ENCODE measurements at places on chromosomes 12 and 14. TPM values are rescaled to one million over a fixed set of nuclear protein-coding genes. Genes with fewer than 3 reads are reported as not detected.
A peak's percentile ranks its signal among the peaks of the same experiment; 100 is the strongest.

Gene EPYC
- 0.05 TPM for polyA plus RNA-seq

Gene PTPN6
- polyA plus RNA-seq: 0.06 TPM

Gene MANSC4
- polyA plus RNA-seq: not detected

Gene AQP2
- polyA plus RNA-seq: not detected

Gene RDH16
- polyA plus RNA-seq: not detected

Gene ZDHHC22
- not detected for polyA plus RNA-seq

Gene SPRYD4
- polyA plus RNA-seq: 3.0 TPM

Gene SPIC
- not detected for polyA plus RNA-seq

Gene GALNT16
- 8.1 TPM for polyA plus RNA-seq

Gene CRACR2A
- 5.9 TPM for polyA plus RNA-seq

DNA sequence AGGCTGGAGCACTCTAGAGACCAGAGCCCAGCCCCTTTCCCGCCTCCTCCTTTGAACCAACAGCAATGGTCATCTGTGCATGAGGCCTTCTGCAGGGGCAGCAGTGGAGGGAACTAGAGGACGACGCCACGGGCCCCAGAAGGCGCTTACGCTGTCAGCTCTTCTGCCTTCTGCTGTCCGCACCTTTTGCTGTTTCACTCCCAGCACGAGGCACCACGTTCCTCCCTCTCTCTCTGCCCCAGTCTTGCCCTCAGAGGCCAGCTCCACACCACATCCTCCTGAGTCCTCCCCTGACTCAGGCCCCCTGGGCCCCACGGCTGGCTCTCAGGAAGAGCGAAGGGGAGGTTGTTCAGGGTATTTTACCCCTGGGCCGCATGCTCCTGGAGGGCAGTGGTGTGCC is 15.5 kb downstream of the MMAB start:
- peaks cover 9% of the 10 kb centered on the region for H3K27me3 ChIP-seq
- H3K4me3 ChIP-seq: no peak overlapping the region
- H3K4me1 ChIP-seq: no peaks in the 10 kb centered on the region
- no peak for DNase-seq

- H3K27me3 ChIP-seq: no peaks in the 10 kb centered on the region
- no peaks in the 10 kb centered on the region for H3K36me3 ChIP-seq
- no peak overlapping the region for H3K27ac ChIP-seq
- H3K4me1 ChIP-seq: no peaks in the 10 kb centered on the region
Measured at GRCh38 chr12:58844161-58844560, 76.1 kb downstream of the LRIG3 start.

GRCh38 chr12:9763025-9763424 is 2.3 kb upstream of the CD69 start:
- no peaks in the 10 kb centered on the region for H3K4me1 ChIP-seq
- no peak overlapping the region for H3K27ac ChIP-seq
- DNase-seq: no peak
- H3K4me3 ChIP-seq: no peak overlapping the region
- H3K27me3 ChIP-seq: no peaks in the 10 kb centered on the region
- H3K36me3 ChIP-seq: no peaks in the 10 kb centered on the region

DNA sequence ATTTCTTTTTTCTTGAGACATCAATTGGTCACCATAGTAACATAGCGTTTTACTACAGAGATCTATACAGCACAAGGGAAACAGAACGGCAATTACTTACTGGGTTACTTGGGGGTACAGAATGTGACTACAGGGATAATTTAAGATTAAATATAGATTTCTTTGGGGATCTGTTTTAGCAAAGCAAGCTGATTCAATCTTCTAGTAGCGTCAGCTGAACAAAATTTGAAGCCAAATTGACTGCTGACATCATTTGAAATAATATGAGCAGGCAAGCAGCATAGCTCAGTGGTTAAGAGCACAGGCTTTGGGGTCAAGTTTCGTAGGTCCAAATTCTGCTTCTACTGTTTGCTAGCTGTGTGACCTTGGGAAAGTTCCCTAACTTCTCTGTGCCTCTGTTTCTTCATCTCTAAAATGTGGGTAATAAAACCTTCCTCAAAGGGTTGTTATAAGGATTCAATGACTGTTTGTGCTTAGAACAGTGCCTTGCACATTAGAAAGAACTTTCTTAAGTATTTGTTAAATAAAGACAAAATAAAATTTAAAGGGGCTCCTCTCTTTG is 12.8 kb downstream of the GPR19 start:
- no peaks in the 10 kb centered on the region for H3K27me3 ChIP-seq
- no peaks in the 10 kb centered on the region for H3K36me3 ChIP-seq
- H3K4me3 ChIP-seq: no peak overlapping the region
- H3K4me1 ChIP-seq: no peaks in the 10 kb centered on the region
- no peak for DNase-seq

- no peak for DNase-seq
- H3K4me3 ChIP-seq: no peak overlapping the region
- no peaks in the 10 kb centered on the region for H3K27me3 ChIP-seq
- peaks cover 9% of the 10 kb centered on the region for H3K4me1 ChIP-seq
- H3K36me3 ChIP-seq: no peaks in the 10 kb centered on the region
Measured at GRCh38 chr14:60661721-60662120, 12.4 kb upstream of the SIX1 start.

- H3K27ac ChIP-seq: no peak overlapping the region
- no peak overlapping the region for H3K4me3 ChIP-seq
- no peaks in the 10 kb centered on the region for H3K4me1 ChIP-seq
- no peak for DNase-seq
- H3K27me3 ChIP-seq: no peaks in the 10 kb centered on the region
- no peaks in the 10 kb centered on the region for H3K36me3 ChIP-seq
Measured at GRCh38 chr12:25368557-25368956, 117.8 kb upstream of the KRAS start.

DNA sequence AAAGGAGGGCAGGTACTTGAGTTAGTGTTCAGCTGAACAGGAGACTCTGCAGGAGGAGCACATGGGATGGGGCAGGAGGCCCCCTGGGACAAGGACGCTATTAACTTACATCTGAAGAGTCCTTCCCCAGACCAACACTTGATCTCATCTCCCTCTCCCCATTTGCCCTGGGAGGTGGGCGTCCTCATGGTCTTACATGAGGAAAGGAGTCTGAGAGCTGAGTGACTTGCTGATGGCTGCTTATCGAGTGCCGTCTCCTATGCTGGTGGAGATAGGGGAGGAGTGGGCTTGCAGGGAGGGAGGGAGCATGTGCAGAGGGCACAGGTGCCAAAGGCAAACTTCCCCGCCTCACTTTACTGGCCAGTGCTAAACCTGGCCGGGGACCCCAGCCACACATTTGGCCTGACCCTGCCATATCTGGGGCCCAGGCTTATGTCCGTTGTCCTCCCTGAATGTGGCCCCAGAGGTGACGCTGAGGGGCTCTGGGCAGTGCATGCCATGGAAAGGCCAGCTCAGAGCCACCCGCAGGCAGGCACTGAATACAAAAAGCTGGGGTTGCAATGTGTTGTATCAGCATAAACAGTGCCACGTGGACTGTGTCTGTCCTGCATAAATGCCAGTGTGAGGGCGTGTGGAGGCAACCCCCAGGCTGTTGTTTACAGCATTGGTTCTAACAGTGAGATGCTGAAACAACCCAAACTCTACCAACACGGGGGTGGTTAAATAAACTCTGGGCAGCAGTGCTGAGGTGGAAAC is 29.4 kb downstream of the FAIM2 start:
- DNase-seq: peak; percentile 34
- H3K4me1 ChIP-seq: peaks cover 5% of the 10 kb centered on the region
- H3K36me3 ChIP-seq: no peaks in the 10 kb centered on the region
- no peak overlapping the region for H3K4me3 ChIP-seq
- peaks cover 3% of the 10 kb centered on the region for H3K27me3 ChIP-seq

GRCh38 chr12:82740129-82741000 is 53.7 kb downstream of the TMTC2 start:
- no peak overlapping the region for H3K27ac ChIP-seq
- no peak overlapping the region for H3K4me3 ChIP-seq
- no peaks in the 10 kb centered on the region for H3K4me1 ChIP-seq
- no peaks in the 10 kb centered on the region for H3K36me3 ChIP-seq
- no peaks in the 10 kb centered on the region for H3K27me3 ChIP-seq
- DNase-seq: peak; percentile 89

- no peaks in the 10 kb centered on the region for H3K4me1 ChIP-seq
- H3K27me3 ChIP-seq: no peaks in the 10 kb centered on the region
- no peak overlapping the region for H3K4me3 ChIP-seq
- peaks cover 2% of the 10 kb centered on the region for H3K36me3 ChIP-seq
Measured at GRCh38 chr14:71739273-71739990, 192.8 kb upstream of the RGS6 start.

DNA sequence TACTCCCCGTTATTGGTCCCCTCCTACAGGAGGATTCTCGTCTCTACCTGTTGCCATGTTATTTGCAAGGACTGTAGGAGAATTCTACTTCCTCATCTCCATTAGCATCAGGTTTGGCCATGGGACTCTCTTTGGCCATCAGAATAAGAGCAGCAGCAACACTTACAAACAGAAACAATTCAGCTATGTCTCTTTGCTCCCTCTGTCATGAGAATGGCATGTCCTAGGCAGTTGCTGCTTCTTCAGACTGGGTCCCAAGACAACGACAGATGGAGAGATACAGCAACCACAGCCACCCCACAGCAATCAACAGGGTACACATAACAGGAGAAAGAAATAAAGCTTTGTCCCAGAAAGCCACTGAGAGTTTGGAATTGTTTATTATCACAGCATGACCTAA is 19.7 kb downstream of the SLC41A2 start:
- no peak overlapping the region for H3K27ac ChIP-seq
- DNase-seq: no peak
- H3K4me3 ChIP-seq: no peak overlapping the region

GRCh38 chr12:105862163-105862821 is 276.5 kb downstream of the NUAK1 start:
- no peak overlapping the region for H3K4me3 ChIP-seq
- H3K27ac ChIP-seq: no peak overlapping the region
- H3K4me1 ChIP-seq: no peaks in the 10 kb centered on the region
- no peaks in the 10 kb centered on the region for H3K36me3 ChIP-seq
- DNase-seq: no peak

DNA sequence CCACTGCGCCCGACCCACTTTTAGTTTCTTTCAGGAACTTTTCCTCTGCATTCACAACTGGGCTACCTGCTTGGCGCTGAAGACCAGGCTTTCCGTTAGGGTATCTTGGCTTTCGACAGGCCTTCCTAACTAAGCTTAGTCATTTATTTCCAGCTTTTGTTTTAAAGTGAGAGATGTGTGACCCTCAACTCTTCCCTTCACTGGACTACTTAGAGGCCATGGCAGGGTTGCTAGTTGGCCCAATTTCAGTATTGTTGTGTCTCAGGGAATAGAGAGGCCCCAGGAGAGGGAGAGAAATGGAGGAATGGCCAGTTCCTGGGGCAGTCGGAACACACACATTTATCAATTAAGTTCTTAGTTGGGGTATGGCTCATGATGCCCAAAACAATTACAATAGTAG is 10.4 kb downstream of the MTA1 start:
- H3K27me3 ChIP-seq: no peaks in the 10 kb centered on the region
- H3K4me1 ChIP-seq: no peaks in the 10 kb centered on the region
- peaks cover 3% of the 10 kb centered on the region for H3K36me3 ChIP-seq
- DNase-seq: no peak

DNA sequence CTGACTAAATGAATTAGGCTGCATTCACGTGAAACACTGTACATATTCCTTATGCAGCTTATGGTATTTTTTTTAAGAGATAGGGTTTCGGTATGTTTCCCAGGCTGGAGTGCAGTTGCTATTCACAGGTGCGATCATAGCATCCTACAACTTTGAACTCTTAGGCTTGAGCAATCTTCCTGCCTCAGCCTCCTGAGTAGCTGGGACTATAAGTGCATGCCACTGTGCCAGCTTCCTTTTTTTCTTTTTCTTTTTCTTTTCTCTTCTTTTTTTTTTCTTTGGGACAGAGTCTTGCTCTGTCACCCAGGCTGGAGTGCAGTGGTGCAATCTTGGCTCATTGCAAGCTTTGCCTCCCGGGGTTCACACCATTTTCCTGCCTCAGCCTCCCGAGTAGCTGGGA is 35.8 kb upstream of the SPPL3 start:
- H3K27me3 ChIP-seq: peaks cover 2% of the 10 kb centered on the region
- no peak overlapping the region for H3K27ac ChIP-seq
- no peaks in the 10 kb centered on the region for H3K36me3 ChIP-seq
- no peak for DNase-seq

- H3K27ac ChIP-seq: peak overlapping the region; percentile 79
- H3K36me3 ChIP-seq: peaks cover 1% of the 10 kb centered on the region
- no peak for DNase-seq
- H3K27me3 ChIP-seq: no peaks in the 10 kb centered on the region
- peaks cover 49% of the 10 kb centered on the region for H3K4me1 ChIP-seq
- no peak overlapping the region for H3K4me3 ChIP-seq
Measured at GRCh38 chr12:52182384-52182783, 9.4 kb downstream of the KRT80 start.

DNA sequence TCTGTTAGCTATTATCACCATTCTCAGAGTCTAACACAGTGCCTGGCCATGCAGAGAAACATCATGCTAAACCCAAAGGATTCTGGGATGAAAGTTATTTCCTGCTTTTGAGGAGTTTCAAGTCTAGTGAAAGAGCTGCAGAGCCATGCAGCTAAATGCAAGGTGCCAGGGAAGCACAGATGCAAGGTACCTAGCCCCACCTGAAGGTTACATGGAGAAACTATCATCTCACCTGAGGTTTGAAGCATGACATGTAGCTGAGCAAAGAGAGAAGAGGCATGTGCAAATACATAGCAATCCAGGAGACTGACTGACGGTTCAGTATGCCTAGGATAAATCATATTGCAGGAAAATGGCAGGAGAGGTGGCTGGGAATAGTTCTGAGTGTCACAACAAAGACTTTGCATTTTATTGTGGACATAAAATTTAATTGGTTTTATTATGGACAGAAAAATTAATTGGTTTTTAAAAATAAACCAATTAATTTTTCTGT is 170.4 kb downstream of the PRKD1 start:
- H3K27ac ChIP-seq: no peak overlapping the region
- no peaks in the 10 kb centered on the region for H3K36me3 ChIP-seq
- H3K4me3 ChIP-seq: no peak overlapping the region
- no peak for DNase-seq
- no peaks in the 10 kb centered on the region for H3K4me1 ChIP-seq
